ENCODE measurements at places on chromosomes 7 and 10.

DNA sequence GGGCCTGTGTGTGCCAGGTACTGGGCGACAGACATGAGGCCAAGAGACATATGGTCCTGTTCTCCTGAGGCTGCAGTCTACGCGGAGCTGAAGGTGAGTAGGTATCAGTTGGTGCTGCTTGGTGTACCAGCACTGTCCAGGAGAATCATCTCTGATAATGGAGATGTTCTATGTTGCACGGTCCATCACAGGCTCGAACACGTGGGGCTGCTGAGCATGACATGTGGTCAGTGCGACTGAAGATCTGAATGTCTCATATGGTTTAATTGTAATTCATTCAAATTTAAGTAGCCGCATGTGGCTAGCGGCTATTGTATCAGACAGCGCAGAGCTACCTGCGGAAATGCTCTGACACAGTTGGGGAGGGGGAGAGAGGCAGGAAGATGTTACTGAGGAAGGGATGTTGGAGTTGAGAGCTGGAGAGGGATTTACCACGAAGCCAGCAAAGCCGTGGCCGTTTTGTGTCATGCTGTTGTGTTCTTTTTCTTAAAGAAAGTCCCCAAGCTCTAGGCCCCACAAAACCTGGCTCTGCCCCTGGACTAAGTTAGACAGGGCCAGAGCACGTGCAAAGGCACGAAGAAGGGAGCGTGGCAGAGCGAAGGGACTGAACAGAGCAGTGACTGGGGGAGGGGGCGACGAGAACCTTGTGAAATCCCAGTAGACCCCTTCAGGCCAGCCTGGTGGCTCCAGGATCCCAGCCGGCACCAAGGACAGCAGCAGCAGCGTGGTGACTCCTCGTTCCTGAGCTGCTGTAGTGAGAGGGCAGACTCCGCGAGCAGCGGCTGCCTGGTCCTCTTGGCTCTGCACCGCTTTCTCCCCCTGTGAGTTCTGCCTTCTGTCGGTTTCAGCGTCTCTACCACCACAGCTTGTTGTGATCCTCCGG, 20.0 kb downstream of the SMKR1 start:
- DNase-seq = no peak

DNA sequence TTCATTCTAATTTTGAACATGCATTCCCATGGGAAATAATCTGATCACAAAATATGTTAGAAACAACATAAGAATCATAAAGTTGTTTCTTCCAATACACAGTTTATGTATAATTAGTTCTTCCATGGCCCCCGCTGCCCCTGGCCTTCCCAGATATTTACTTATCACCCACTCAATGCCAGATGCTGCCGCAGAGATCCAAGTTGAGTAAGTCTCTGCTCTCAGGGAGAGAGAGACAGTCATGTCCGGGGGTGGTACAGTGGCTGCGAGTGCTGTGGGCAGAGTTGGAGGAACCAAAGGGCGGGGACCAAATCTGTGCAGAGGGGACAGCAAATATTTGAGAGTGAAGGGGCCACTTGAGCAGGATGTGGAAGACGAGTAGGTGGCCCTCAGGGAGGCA, 37.1 kb downstream of the COL26A1 start:
- no peak for DNase-seq

GRCh38 chr10:124414076-124414475, 4.6 kb downstream of the OAT start:
- no peak for DNase-seq

GRCh38 chr10:89540420-89540949, 5.1 kb upstream of the SLC16A12 start:
- DNase-seq = no peak

- DNase-seq = no peak
Observed at GRCh38 chr10:11837372-11838161, 14.4 kb downstream of the PROSER2 start.

GRCh38 chr7:132755538-132756483, 179.5 kb upstream of the PLXNA4 start:
- DNase-seq = no peak

DNA sequence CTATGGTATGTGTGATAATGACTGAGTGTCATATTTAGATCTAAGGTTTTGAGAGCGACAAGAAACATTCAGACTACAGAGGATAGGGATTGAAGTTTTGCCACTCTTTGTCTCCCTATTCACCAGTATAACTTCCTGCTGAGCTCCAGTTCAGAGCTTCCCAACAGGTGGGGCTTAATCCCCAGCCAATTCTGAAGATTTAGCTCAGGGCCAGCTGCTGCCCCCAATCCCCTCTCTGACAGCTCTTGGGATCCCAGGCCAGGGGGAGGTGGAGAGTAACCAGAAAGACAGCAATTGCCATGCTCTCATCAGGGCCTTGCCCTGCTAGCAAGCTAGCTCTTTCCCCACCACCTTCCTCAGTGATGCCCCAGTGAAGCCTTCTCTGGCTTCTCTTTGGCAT, 57.8 kb downstream of the TRIL start:
- DNase-seq = no peak

DNA sequence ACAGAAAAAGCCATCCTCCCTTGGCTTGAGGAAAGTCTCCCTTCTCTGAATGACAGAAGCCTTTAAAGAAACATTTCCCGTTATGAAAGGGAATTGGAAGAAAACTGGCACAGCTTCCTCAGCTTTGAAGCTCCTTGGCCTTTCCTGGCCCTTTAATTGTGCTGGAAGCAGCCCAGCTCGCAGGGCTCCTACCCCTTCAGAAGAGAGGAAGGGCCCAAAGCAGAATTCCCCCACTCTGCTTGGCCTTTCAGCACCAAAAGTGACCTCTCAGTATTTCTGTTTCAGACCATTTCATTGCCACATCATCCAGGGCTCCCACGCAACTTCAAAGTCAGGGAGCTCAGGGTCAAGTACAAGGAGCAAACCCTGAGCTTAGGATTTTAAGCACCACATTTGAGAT, 4.2 kb downstream of the AFAP1L2 start:
- DNase-seq = no peak

DNA sequence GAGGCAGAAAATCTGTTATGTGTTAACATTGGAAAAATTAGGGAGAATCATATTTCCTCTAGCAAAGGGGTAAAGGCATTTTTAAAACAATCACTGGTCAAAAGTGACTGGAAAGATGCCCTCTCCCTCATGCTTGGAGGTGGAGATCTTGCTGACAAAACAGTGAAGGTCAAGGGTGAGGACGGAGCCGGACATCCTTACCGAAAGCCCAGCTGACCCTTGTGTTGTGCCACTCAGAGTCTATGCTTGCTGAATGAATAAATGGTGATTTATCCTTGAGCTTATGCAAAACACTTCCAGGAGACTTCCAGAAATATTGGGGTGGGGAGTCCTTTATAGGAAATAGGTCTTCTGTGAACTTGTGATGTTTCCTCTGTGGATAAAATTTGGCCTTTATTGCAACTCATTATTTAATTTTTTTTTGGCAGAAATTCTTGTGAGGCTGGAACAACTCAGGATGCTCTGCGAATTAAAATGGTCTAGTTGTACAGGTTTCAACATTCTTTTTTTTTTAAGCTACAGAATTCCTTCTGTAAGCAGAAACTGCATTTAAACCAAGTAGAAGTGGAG, 28.3 kb upstream of the ELMO1 start:
- DNase-seq = no peak

- DNase-seq = no peak
Observed at GRCh38 chr10:66349726-66350125, 576.1 kb upstream of the LRRTM3 start.

GRCh38 chr7:95578299-95578855, 17.9 kb downstream of the PDK4 start:
- DNase-seq = no peak

- DNase-seq = no peak
Observed at GRCh38 chr7:151381348-151382078, 28.3 kb downstream of the WDR86 start.

DNA sequence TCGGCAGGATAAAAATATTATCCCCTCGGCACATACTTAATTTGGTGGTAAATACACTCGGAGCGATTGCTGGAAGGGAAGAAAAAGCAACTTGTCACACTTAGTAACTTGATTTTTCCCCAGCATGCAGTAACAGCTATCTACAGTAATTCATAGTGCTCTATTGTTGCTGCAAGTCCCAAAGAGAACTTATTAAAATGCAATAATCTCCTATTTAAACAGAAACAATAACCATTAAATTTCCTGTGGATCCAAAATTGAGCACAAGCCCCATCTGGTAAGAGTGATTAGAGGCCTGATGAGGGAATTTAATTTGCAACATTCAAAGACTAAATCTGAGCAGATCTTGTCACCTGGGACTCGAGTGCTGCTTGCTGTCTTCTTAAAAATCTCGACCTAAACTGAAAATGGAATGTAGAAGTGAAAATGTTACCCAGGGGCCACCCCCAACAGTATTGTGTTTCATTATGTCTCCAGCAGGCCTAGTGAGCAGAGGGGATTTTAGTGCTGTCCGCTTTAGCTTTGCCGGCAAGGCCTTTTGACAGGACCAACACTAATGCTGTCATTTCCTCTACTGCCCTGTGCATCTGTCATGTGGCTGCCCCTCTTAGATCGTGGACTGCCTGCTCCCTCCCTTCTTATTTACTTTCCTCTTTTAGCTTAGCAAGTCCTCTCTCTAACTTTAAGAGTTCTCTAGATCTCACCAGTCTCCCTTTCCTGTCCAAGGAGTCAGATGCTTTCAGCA, 639.7 kb downstream of the AUTS2 start:
- DNase-seq = no peak

DNA sequence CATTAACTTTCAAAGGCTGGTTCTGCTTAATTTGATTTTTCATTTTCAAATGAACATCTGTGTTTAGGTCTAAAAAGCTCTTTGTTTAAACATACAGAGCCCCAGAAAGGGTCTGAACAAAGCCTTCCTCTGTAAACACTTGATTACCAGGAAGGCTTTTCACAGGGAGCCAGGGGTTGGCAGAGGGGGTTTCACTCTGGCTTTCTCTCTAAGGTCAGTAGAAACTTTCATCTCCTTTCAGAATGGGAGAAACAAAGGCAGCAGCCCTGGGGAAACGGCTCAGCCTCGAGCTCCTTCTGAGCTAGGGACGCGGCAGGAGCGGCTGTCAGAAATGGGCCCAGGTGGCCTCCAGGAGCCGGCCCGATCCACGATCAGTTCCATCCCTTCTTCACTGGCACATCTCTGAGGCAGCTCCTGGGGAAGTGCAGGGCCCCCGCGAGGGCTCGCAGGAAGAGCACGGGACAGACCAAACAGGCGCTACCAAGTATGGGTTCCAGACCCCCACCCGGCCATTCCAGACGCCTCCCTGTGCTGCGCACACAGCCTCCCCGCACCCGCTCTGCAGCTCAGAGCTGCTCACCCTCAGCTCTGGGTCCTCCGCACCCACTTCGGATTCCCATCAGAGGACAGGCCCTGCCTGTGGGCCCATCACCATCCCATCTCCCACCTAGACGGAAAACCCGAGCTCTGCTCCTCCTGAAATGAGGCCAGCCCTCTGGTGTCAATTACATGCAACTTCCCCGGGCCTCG, 124.1 kb downstream of the MAD1L1 start:
- DNase-seq = no peak

DNA sequence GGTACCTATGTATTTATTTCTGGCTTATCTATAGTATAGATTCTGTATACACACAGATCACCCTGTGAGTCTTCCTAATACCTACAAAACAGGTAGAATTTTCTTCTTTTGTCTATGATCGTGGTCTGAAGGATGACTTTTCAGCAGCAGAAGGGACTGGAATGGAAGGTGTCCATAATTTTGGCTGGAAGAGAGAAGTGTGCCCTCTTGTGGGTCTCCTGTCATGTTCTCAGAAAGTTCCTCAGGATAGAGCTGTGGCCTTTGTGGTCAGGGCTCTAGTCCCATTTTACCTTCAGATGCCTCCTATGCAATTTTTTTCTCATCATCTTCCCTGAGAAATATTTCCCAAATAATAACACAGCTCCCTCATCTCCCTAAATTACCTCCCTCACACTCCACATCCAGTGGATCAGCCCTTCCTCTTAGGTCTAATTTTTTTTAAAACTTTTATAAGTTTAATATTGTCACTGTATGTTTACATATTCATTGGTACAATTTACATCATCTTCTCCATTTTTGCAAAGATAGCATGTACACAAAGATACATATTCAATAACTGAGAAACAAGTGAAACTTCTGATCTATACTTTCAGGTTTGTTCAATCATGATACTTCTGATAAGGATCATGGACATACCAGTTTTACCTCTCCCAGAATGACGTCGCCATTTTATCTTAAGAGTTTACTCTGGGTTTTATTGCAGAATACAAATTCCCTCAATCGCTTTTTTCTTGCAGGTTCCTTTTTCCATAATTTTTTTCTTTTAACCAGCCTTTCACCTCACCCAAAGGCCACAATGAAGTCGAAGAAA, 112.7 kb downstream of the REEP3 start:
- no peak for DNase-seq

DNA sequence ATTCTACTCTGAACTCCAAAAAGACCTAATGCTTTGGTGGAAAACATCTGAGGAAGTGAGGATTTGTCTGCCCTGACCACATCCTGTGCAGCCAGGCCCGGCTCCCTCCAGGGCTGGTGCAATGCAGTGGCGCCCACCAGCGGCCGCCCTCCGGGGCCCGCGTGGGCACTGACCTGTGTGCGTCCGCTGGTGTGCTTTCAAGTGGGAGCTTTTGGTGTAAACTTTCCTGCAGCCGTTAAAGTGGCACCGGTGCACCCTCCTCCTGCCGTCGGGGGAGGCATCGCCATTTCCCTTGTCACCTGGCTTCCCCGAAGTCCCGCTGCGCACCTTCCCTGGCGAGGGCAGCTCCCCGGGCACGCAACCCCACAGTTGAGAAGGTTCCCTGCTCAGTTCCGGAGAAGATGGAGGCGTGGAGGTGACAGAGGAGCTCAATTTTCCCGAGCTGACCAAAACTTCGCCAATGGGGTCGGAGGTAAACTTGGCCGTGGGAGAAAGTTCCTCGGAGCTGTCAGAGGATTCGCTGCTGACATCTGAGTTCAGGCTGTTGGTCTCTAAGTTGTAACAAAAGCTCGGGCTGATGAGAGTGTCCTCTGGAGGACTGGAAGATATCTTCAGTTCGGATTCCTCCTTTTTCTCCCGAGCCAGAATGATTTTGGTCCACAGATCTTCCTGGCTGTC, 3.4 kb downstream of the KLF6 start:
- no peak for DNase-seq

GRCh38 chr10:71844695-71845094, 6.4 kb downstream of the PSAP start:
- DNase-seq = no peak

DNA sequence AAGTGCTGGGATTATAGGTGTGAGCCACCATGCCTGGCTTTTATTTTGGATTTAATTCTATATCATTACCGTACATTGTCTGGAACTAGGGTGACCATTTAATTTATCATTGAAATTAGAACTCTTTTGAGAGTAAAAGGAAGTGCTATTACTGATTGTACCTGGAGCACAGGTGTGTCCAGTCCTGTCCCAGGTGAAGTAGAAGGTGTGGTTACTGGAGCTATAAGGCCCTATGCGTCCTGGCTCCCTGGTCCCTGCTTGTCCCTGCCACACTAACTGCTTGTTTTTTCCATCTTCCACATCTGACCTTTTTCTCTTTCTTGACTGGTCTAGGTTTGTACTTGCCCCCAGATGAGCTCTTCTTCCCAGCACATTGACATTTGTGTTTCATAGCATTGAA, 147.0 kb downstream of the PPP1R9A start:
- no peak for DNase-seq
